ENCODE measurements at places on chromosomes 12 and 14.

- no peak for DNase-seq
Observed at GRCh38 chr12:124125203-124125871, 152.3 kb downstream of the ZNF664 start.

DNA sequence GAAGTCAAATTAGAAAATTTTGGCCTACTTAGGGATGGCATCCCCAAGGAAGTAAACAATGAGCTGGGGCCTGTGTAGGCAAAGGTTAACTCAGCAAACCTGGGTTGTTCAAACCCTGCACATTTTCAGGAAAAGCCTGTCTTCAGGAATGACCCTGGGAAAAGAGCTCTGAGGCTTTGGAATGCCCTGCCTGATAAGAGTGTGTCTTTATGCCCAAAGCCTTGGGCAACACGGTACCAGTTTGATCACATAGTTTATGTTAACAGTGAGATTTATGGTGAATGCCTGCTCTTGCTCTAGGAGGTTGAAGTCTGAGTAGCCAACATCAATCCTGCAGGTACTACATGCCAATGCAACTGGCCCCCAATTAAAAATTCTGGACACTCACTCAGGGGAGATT lies 28.2 kb upstream of the STAB2 start:
- no peak for DNase-seq

GRCh38 chr12:124764451-124764850 lies 99.2 kb downstream of the SCARB1 start:
- DNase-seq: peak; percentile 38

DNA sequence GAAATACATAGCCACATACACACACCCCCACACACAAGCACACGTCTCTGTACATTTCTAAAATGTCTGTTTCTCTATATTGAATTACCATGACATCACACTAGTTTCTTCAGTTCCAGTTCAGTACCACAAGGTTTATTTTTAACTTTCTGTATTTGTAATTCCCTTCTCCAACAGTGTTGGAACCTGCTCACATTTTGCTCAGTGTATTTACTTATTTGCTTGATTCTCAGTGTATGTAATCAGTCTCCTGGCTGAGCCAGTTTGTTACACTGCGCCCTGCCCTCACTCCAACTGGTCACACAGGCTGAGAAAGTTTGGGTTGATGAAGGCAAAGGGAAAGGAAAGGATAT lies 67.1 kb downstream of the MON2 start:
- no peak for DNase-seq

GRCh38 chr12:69708649-69709048 lies 9.5 kb upstream of the BEST3 start:
- no peak for DNase-seq

DNA sequence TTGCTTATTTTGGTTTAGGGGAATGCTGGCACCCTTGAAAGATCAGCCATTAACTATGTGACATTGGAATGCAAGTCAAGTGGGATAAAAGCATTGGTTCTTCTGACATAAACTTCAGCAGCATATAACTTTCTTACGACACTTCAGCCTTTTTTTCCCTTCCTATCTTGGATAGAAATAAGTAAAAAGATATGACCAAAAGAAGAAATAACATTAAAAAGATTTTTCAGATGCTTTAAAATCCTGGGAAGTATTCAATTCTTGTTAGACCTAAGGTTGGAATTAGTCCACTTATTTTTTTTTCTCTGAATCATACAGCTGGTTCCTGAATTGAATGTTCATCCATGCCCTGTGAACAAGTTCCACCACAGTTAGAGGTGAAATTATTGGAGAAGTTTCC lies 85.6 kb upstream of the TSPAN8 start:
- no peak for DNase-seq

DNA sequence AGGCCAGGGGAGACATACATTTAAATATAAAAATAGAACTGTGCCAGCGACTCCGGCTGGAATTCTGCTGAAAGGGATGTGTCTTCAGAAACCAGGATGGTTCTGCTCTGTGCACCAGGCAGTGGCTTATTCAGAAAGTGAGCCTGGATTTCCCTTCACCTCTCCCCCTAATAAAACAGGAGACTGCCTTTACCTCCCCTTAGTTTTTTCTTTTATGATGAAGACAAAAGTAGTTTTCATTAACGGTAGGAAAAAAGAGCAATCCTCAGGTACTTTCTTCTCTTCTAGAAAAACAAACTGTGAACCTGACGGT lies 346 bp downstream of the SLC7A8 start:
- no peak for DNase-seq

DNA sequence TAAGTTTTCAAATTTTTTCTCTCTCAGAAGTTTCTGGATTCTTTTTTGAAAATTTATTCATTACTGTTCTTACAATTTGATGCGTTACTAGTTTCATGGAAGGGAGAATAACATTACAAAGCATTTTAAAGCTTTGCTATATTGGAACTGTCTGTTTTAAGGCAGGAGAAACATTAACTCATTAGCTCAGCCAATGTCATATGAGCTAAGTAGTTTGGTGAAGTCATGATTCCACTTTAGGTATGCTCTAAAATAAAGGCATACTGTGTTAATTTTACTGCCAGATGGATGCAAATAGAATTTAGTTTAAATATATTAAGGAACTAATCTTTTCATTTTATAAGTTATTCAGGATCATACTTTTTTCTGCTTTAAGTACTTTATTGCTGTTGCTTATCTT lies 46.0 kb downstream of the ARID2 start:
- DNase-seq: no peak

DNA sequence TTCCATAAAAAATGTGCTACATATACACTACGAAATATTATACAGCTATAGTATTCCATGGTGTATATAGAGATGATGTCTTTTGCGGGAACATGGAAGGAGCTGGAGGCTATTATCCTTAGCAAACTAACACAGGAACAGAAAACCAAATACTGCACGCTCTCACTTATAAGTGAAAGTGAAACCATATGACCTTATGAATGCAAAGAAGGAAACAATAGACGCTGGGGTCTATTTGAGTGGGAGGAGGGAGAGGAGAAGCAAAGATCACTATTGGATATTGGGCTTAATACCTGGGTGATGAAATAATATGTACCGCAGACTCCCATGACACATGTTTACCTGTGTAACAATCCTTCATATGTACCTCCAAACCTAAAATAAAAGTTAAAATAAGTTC lies 142.8 kb downstream of the LRFN5 start:
- peak; percentile 24 for DNase-seq

GRCh38 chr12:2652011-2652400 lies 142.8 kb upstream of the FKBP4 start:
- no peak for DNase-seq

GRCh38 chr12:75856235-75856634 lies 175.3 kb downstream of the PHLDA1 start:
- no peak for DNase-seq

DNA sequence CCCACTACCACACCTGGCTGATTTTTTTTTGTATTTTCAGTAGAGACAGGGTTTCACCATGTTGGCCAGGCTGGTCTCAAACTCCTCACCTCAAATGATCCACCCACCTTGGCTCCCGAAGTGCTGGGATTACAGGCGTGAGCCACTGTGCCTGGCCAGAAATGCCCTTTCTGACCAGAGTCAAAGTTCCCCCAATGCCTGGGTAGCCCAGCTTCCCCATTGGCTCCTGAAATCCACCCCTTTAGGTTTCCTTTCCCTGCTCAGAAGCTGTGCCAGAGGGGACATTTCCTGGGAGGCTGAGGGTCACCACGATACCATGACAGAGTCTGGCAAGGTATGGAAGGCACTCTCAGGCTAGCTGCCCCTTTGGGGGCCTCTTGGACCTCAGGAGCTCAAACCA lies 3.5 kb downstream of the GSTZ1 start:
- no peak for DNase-seq

DNA sequence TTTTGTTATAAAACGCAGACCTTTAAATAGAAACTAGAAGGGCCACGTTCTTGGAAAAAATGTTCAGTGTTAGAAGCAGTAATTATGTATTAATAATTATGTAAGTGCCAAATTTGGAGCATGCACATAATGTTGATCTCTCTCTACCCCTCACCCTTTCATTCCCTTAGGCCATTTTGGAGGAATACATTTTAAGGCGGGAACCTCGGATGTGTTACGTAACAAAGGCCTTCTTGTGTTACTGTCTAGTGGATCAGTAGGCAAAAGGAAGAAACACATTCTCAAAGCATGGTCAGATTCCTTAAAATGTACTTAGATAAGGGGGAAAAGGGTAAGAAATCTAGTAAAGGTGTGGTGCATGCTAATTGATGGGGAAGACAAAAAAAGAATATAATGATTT lies 52.7 kb downstream of the RASSF3 start:
- no peak for DNase-seq

GRCh38 chr14:39175445-39176262 lies 600 bp downstream of the PNN start:
- peak; percentile 32 for DNase-seq

- DNase-seq: no peak
Observed at GRCh38 chr12:50419112-50419909, 18.6 kb downstream of the LARP4 start.

DNA sequence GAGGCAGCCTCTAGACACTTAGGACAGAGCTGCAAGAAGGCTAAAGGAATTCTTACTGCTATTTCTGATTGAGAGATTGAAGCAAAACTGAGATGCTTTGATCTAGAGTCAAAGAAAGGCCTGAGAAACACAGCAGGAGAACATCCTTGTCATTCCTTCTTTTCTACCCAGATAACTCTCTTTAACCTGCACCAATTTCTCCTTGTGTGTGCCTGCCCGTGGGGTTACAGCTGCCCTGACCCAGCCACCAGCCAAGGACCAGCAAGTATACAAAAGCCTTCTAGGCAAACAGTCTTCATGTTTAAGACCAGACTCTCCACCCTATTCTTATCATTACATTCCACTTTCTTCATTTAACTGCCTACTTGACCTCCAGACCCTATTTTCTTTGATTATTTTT lies 81.7 kb upstream of the PRB2 start:
- no peak for DNase-seq

DNA sequence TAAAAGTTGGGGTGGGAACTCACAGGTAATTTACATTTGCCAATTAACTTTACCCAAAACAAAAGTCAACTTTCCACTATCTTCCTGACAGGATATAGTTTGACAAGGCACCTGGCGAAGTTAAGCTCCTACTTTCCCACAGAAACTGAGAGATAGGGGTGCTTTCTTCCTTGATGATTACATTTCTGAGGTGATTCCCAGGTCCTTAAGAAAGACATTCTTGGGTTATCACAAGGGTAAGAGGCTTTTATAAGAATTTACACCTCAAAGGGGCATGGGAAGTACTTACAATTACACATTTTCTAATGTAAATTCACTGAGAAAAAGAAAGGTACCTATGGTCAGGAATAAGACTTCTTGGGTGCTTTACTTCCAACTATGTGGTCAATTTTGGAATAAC lies 660.9 kb upstream of the MGAT4C start:
- DNase-seq: no peak

Data from Kasumi-1 (cell line).